ENCODE measurements at places on chromosomes 5 and 9.

DNA sequence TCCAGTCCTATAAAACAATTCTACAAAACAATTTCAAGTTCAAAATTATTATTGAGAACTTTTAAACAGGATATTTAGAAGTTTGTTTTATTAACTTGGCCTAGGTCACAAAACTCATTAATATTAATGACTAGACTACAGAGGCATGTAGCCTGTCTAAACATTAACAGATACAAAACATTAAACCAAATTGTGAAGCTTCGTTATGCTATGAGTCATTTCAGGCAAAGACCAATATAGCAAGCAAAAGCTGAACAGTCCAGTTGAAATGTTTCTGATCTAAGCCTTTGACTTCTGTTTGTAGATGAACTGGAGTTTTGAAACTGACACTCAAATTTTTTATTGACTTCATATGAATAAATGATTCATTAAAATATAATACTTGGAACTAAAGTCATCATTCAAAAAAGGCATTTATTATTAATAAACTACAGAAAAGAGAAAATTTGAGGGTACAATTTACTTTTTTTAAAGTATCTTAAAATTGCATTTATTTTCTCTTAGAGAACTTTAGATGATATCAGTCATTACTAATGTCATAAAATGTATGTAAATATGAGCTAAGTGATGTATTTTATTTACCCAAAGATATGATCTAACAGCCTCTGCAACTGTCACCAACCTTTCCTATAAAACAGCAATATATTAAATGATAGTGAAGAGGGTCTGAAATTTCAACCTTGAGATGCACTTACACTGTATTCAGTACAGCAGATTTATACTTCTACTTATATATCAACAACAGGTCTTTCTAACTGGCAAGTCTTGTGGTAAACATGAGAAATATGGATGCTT lies 188.8 kb downstream of the COMMD10 start:
- no peak for DNase-seq

DNA sequence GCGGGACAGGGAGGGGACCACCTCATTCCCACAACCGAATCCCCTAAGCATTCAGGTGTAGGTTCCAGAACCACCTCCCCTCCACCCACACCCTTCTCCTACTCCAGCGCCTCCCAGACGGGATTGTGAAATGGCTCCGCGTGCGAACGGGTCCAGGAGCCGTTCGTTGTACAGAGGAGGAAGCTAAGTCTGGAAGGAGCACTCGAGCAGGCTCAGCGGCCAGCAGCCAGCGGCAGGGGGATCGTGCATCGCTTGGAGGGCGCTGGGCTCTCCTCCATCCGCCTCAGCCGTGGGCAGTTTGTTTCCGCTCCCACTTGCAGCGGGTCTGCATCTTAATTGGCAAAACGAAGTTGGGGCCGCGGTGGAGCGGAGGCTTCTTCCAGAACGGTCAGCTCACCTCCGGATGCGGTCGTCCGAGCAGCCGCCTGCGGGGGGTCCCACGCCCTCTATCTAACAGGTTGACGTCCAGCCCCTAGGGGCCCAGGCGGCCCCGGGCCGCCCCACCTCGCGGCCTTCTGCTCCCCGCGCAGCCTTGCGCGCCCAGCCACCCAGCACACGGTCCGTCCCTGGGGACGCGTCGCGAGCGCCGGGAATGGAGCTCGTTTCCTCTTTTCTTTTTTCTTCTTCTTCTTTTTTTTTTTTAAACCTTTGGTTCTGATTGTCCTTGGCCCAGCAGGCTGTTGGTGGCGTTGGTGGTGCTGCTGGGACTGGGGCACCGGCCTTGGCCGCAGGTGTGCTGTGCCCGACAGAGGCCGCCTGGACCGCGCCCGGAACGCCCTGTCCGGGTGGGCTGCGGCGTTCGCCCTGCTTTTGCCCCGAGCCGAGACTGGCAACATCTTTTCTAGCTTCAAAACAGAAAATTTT lies 3.9 kb upstream of the BARX1 start:
- DNase-seq: no peak

GRCh38 chr5:179294131-179294780 lies 51.0 kb downstream of the ADAMTS2 start:
- no peak for DNase-seq

GRCh38 chr9:479304-479970 lies 264.8 kb downstream of the DOCK8 start:
- no peak for DNase-seq

GRCh38 chr9:129285382-129285781 lies 107.3 kb upstream of the IER5L start:
- no peak for DNase-seq

GRCh38 chr9:86703346-86703745 lies 244.0 kb downstream of the GAS1 start:
- no peak for DNase-seq

DNA sequence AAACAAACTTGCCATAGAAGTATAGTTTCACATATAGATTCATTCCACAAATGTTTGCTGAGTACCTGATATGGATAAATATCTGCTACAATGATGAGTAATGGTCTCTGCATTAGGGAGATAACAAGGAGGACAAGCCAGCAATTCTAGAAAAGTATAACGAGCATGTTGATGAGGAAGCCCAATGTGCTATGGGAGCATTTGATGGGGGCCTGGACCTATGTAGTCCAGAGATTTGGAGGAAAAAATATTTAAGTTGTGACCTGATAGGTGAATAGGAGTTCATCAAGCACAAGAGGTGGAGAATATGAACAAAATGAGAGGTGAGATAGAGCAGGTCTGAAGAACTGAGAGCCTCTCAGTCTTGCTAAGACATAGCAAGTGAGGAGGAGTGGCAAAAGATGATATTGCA lies 14.4 kb upstream of the TMEM245 start:
- DNase-seq: no peak

DNA sequence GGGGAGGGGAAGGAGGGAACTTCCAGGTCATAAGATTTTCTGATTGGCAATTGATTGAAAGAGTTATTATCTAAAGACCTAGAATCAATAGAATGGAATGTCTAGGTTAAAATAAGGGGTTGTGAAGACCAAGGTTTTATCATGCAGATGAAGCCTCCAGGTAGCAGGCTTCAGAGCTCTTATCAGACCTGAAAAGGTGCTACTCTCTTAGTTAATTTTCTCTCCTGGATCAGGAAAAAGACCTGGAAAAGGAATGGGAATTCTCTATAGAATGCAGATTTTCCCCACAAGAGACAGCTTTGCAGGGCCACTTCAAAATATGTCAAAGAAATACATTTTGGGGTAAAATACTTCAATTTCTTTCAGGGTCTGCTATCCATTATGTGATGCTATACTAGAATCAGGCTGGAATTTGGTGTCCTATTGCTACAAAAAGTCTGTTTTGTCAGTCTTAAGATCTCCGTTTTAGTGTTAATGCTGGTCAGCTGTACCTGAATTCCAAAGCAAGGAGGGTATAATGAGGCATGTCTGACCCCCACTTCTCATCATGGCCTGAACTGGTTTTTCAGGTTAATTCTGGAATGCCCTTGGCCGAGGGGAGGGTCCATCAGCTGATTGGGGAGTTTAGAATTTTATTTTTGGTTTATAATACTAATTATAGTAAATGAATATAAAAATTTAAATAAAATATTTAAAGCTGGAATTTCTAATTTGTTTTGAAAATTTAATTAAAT lies 16.6 kb upstream of the STOM start:
- DNase-seq: no peak

DNA sequence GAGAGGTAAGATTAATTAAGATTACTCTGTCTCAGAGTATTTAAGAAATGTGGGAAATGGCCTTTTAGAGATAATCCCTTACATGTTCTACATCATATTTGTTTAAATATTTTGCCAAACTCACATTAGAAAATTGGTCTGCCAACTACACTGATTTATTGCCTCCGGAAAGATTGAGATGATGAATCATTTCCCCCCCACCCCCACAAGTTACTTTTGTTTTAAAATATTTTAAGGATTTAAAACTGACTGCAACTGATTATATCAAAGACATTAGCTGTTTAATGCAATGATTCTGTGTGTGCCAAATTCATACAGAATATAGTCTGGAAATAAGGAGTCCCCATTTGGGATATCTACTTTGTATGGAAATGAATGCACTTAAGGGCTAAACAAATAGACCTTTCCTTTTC lies 674.4 kb downstream of the PRR16 start:
- no peak for DNase-seq

DNA sequence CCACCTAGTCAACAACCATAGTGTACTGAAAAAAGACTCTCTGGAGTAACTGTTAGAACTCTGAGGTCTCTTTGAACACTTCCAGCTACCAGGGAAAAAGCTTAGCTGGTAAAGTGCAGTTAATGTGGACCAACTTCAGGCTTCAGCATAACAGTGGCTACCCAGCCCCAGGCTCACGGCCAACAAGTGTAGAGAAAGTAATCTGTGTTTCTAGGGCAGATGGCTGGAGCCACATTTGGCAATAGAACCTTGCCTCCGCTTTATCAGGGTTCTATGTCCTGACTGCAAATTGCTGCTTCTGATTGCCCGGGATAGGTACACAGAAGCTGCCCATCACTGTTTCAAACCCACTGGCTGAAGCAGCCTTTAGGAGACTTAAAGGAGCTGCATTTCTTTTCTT lies 76.0 kb upstream of the SIMC1 start:
- no peak for DNase-seq

Data from stimulated activated naive CD8-positive, alpha-beta T cell treated with anti-CD3 and anti-CD28 coated beads, Interleukin-15, amount 100 ng/mL, for 72 hours (primary cell).